ENCODE measurements at places on chromosomes 2 and 18.

DNA sequence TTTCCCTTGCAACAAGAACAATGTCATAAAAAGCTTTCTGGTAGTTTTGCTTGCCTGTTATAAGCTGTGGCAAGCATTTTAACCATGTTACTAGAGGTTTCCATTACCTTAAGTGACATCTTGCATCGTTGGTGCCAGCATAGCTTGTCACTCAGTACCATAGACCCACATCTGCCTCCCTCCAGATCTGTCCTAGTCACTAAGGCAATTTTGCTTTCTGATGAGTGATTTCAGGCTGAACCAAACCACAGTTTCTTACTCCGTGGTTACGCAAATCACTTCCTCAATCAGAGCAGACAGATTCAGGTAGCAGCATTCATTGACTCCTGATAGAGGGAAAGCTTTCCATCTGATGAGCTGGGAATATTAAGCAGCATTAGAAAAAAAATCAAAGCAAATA lies 1057.5 kb upstream of the FAM98A start:
- DNase-seq, result no peak

GRCh38 chr18:6624271-6624660 lies 105.2 kb upstream of the ARHGAP28 start:
- DNase-seq, result no peak

DNA sequence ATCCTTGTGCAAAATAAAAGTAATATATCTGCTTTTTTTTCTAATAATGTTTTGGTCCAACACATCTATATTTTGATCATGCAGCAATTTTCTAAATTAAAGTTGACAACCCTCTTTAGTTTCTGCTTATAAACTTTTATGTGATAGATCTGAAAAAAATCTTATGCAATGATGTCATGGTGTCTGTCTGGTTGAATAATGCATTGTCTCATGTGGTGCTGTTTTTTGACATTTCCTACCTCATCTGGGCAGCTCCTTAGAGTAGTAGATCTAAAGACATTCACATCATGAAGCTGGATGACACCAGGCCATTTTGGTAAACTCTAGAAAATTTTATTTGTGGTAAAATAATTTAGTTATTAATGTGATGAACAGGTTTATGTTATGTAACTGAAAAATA lies 106.8 kb upstream of the FN1 start:
- no peak for DNase-seq

DNA sequence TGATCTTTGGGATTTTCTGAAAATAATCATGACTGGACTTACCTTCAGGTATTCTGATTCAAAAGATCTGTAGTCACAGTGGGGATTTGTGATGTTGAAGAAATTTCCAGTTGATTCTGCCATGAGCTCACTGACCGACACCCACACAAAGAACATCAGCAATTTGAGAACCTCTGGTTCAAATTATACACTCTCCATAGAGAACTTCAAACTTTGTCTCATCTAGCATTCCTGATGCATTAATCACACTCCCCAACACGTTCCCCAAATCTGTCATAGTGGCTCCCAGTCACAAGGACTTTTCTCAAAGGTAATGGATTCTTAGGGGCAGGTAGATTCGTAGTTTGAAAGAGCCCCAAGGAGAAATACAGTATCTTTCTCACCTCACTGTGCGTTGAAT lies 584.3 kb downstream of the FBXO15 start:
- no peak for DNase-seq

DNA sequence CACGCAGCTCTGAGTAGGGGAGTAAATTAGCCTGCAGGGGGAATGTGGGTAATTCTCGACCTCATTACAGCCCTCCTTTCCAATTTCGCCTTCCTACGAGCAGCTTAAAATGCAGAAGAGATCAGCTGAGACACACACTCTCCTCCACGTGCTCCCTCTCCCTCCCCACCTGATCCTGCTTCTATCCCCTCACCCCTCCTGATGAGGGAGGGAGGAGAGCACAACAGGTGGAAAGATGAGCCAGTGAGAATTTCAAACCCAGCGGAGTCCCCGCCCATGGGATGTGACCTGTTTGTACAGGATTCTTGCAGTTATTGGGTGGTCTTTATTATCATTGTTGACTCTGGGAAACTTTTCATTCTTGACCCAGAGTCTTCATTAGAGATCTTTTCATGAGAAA lies 35.5 kb downstream of the DDX18 start:
- DNase-seq, result no peak

DNA sequence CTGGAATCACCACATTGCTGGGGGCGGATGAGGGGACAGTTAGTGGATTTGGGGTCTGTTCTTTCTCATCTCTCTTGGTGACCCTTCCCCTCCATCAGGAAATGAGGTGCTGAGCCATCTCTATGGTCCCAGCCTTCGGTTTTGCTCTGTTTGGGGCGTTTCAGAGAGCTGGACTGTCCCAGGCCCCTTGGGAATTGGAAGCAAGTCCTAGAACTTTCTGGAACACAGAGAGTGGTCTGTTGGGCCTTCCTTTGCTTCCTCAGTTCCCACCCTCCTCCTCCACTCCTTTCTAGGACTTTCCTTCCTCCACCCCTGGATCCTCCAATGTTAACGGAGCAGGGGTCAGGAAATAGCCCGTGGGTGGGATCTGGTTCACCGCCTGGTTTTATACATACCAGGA lies 17.0 kb downstream of the RRM2 start:
- DNase-seq, result no peak

DNA sequence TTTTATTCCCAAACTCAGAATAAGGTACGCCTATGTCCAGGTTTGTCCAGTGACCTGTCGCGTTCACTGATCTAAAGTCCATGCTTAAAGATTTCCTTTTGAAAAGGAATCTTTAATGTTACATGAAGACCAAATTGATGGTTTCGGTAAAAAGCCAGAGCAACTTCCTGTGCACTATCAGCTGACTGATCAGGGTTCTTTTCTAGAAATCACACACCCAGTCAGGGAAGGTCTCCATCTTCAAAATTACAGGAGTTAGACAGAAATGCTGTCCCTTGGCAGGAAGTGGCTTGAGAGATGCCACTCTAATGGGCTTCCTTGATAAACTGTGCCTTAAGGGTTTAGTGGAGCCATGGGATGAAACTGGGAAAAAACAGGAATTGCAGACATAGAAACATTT lies 14.7 kb upstream of the ARHGAP25 start:
- no peak for DNase-seq

DNA sequence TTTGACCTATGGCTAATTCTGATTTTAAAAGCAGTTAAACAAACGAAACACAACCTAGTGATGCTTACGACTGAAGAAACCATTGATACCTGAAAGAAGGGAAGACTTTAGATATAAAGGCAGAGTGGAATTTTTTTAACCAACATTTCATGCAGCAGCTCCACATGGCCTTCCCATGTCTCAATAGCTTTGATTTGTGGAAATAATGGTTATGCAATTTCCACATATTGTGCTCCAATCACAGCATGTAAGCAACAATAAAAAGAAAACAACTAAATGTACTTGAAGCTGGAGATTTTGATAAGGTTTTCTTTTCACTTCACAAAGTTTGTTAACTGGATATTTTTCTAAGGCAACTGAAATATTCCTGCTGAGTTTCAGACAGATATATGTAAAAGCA lies 82.0 kb upstream of the SLC39A10 start:
- DNase-seq, result no peak

DNA sequence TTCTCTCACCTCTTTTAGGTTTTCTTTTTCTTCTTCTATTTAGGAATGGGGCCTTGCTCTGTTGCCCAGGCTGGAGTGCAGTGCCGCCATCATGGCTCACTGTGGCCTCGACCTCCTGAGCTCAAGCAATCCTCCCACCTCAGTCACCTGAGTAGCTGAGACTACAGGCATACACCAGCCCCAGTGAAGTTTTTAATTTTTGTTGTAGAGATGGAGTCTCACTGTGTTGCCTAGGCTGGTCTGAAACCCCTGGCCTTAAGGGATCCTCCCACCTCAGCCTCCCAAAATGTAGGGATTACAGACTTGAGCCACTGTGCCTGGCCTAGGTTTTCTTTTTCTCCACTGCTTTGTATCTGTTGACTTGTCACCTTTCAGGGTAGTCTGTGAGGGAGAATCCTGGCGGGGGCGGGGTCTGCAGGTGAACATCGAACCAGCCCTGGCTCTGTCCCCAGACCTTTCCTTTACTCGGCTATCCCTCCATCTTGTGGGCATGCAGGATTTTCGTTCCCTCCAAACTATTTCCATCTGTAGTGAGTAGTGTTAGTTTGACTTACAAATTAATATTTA lies 21.7 kb downstream of the NCK2 start:
- no peak for DNase-seq

GRCh38 chr18:57433934-57434535 lies 1.1 kb upstream of the ONECUT2 start:
- no peak for DNase-seq

- DNase-seq, result no peak
These were observed 28.1 kb downstream of the FN1 start for GRCh38 chr2:215407590-215408264.

- peak; percentile 41 for DNase-seq
These were observed 53.0 kb upstream of the ALPP start for GRCh38 chr2:232325324-232326273.

GRCh38 chr2:120461092-120461491 lies 115.2 kb downstream of the INHBB start:
- no peak for DNase-seq

GRCh38 chr2:158432117-158432516 lies 24.4 kb downstream of the CCDC148 start:
- no peak for DNase-seq

GRCh38 chr2:119522671-119523070 lies 1.6 kb downstream of the SCTR start:
- no peak for DNase-seq

GRCh38 chr2:162063281-162063680 lies 10.7 kb downstream of the DPP4 start:
- DNase-seq, result no peak

DNA sequence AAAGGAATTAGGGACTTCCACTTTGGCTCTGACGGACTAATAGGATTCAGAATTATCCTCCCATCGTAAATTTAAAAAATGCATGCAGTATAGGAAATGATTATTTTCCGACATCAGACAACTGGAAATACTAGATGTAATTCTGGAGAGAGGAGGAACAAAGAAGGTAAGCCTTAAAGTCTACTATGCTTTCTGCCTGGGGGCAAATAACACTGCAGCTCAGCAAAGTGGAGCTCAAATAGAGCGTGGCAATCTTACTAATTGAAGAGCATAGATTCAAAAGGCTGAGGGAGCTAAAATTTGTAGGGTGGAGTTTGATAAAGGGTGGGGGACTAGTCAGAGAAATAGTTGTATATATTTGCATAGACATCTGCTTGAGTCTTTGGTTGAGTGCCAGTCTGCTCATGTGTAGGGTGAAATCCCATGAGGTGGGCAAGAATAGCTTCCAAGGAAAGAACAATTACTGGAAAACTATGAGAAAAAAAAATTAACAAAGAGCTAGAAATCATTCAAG lies 23.8 kb downstream of the COPS8 start:
- no peak for DNase-seq

DNA sequence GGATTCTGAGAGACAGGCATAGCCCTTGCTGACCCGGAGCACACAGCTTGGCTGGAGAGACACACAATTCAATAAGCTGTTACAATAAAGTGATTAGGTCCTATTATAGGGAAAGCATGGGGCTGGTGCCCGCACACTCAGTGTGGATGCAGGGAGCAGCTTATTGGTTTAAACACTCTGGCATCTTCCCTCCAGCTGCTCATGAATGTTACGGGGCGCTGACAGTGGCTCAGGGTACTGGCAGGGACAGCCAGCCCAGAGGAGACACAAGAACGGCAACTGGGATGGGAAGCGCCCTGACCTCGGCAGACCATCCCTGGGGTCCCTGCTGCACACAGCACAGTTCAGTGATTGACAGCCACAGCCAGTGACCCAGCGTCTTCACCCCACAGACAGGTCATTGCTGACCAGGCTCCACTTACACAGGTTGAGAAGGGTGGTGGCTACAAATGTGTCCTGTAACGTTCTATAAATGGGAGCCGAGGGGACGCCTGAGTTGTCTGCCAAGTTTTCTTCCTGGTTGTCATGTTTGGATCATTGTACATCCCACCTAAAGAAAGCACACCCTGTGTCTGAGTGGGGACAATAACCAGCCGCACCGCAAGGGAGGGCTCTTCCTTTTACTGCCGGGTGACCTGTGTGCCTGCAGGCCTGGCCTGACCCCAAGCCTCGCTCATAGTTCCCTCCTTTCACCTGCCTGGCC lies 60.3 kb downstream of the SH3BP4 start:
- no peak for DNase-seq

GRCh38 chr2:239946864-239947728 lies 78.0 kb downstream of the NDUFA10 start:
- DNase-seq, result no peak

- DNase-seq, result no peak
These were observed 11.8 kb downstream of the ALS2 start for GRCh38 chr2:201768918-201769317.

- DNase-seq, result no peak
These were observed 94.7 kb upstream of the CDC42EP3 start for GRCh38 chr2:37766106-37766505.

- no peak for DNase-seq
These were observed 1.4 kb upstream of the HNRNPA3 start for GRCh38 chr2:177211169-177211568.

DNA sequence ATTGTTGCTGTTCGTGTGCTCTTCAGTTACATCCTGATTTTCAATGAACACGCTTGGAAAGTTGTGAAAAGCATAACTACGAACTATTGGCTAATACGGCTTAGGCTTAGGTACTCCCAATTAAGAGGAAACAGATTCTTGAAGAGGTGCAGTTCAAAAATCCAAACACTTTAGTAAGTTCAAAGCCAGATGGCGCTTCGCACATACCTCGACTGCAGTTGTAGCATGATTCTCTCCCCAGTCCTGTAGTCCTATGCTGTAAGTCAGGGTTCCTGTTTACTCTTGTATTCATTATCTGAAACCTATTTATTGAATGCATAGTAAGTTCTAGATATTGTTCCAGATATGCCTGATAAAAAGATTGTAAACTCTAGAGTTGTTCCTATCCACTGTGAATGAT lies 165.2 kb downstream of the TRIB2 start:
- DNase-seq, result no peak

- no peak for DNase-seq
These were observed 42.9 kb upstream of the GRHL1 start for GRCh38 chr2:9908639-9909038.
